ENCODE measurements at places on chromosomes 12 and 14.

DNA sequence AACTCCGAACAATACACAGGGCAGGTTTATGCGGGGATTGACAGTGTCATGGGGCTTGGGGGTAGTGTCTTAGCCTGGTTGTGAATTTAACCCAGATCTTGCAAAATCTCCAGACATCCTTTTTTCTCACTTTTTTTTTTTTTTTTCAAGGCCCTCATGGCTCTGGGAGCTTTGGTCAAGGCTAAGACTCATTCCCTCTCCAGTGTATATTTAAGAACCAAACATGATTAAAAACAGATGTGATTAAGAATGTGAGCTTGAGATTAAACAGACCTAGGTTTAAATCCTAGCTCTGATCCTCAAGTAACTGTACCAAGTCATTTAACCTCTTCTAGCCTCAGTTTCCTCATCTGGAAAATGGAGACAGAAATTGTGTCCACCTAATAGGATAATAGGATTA, 151.7 kb upstream of the FUT8 start:
- DNase-seq: no peak

- peak; percentile 59 for DNase-seq
Observed at GRCh38 chr12:27780612-27781408, 774 bp upstream of the MANSC4 start.

DNA sequence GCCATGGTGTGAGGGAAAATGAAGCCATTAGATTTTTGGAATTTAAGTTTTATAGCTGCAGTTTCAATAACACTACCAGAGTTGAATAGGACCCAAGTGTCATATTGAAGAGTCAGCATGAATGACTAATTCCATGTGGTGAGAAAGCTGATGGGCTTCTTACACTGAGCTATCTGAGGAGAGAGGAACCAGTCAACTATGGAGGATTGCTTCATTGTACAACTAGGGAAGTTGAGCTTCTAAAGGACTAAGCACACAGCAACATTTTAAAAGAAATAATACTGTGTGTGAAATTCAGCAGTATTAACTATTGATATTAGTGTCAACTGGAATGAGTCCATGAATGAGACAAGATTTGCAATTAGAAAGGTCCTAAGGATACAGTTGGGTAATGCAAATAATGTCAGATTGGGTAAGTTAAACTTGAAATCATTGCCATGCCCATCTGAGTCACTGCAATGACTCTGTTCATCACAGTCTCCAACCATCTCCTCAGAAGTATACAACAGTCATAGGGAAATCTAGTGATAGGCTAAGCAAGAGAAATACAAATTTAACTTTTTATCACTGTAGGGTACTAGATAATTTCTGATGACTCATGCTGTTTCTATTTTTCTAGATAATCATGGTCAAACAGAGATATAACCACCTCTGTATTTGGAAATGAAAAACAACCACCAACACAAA, 394.2 kb downstream of the FSCB start:
- DNase-seq: peak; percentile 77

DNA sequence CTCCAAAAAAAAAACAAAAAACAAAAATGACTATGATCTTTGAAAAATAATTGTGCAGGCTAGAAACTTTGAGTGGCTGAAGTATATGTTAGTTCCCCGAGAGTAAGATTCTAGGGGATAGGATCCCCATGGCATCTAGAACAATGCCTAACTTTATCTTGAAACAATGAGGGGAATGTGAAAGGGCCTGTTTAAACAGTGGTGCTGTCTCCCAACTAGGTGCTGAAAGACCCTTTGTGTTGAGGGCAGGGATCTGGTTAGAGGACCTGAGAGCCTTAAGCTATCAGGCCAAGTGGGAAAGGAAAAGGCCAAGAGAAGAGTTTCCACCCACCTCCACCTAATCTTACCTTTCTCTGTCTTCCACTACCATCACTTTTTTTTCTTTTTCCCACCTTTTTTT, 6.8 kb upstream of the YLPM1 start:
- no peak for DNase-seq

- DNase-seq: no peak
Observed at GRCh38 chr14:52312931-52313355, 1.2 kb upstream of the PTGER2 start.

GRCh38 chr14:60294411-60295069, 45.5 kb downstream of the PPM1A start:
- no peak for DNase-seq

GRCh38 chr12:77821699-77822203, 8.9 kb upstream of the NAV3 start:
- DNase-seq: no peak

Measured in epithelial cell of esophagus (primary cell).